Fibroblast of skin of left quadriceps (primary cell): ENCODE measurements at places on chromosomes 6 and 20.

- DNase-seq, result no peak
These were observed 132.6 kb downstream of the BTBD9 start for GRCh38 chr6:38507173-38507572.

- DNase-seq, result no peak
These were observed 828 bp downstream of the ASCC3 start for GRCh38 chr6:100880149-100880852.

- no peak for DNase-seq
These were observed 4.5 kb downstream of the MKKS start for GRCh38 chr20:10429443-10429981.

DNA sequence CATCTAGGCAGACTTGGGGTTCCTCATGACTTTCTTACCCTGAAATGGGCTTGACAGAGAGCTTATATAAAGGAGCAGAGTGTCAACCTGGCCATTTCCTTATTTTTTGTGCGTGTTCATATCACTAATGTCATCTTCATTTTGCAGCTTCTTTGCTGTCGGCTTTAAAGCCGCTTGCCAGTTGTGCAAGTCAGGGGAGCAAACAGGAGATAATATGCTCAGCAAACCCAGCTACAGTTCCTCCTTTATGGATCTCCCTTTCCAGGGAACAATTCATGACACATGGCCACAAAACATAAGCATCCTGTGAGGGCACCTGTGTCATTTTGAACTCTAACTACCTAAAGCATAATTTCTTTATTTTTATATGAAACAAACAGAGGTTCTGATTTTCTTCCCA is 6.5 kb upstream of the TUBB2B start:
- DNase-seq, result no peak

DNA sequence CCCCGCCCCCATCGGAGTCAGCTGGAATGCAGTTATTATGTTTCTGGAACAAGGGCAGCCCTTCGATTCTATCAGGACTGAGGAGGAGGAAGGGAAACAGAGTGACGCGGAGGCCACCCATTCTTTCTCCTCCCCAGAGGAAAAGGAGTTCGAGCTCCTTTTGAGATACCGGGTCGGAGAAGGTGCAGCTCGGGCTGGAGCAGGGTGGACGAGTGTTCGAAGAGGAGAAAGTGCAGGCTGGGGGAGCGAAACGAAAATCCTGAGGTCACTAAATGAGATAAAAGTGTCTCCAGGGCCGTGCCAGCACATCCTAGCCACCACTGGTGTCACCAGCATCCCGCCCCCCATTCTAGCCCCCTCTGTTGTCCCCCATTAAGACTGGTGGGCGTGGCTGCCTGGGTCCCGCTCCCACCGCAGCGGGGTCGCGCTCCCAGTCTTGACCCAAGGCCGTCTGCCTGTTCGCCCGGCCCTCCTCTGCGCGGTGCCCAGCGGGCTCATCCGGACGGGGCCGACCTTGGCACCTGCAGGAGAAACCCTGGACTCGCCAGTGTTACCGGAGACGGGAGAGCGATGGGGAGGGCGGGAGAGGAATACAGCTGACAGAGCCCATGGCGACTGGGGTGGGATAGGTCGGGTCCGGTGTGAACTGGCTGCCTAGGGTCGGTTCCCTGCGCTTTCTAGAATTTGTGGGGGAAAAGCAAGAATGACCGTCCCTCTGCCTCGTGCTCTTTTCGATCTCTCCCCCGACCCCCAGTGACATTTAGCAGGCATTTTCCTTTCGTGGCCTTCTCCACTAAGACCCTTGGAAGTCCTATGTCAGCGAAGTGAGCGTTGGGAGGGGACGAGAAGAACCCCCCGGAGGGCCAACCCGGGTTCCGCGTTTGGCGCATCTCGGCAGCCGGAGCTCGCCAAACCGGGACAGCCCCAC is 16.2 kb downstream of the FOXA2 start:
- DNase-seq, result no peak

- peak; percentile 67 for DNase-seq
These were observed 209.6 kb upstream of the DTNBP1 start for GRCh38 chr6:15872241-15873103.

- no peak for DNase-seq
These were observed 17.1 kb downstream of the TTLL2 start for GRCh38 chr6:167341665-167342655.

GRCh38 chr20:13101706-13102105 is 92.9 kb downstream of the SPTLC3 start:
- no peak for DNase-seq
